ENCODE measurements at places on chromosomes 12 and 14.

DNA sequence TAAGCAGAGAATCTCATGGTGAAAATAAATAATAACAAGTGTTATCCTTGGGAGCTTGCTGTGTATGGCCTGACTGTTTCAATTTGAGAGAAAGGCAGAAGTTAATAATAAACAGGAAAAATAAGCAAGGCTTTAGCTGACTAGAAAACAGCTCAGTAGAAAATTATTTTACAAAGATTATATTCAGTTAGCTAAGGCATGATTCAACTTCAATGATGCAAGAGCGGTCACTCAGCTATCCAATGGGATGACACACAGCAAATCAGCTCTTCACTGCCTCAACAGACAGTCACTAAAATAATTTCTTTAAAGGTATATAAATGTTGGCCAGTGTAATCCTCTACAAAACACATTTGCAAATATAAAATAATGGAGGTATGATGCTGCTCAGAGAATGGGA is 18.6 kb downstream of the GSTZ1 start:
- peak; percentile 51 for DNase-seq

- no peak for DNase-seq
Observed at GRCh38 chr12:60231303-60231702, 635.5 kb downstream of the SLC16A7 start.

- no peak for DNase-seq
Observed at GRCh38 chr12:64903479-64904152, 79.2 kb downstream of the TBC1D30 start.

DNA sequence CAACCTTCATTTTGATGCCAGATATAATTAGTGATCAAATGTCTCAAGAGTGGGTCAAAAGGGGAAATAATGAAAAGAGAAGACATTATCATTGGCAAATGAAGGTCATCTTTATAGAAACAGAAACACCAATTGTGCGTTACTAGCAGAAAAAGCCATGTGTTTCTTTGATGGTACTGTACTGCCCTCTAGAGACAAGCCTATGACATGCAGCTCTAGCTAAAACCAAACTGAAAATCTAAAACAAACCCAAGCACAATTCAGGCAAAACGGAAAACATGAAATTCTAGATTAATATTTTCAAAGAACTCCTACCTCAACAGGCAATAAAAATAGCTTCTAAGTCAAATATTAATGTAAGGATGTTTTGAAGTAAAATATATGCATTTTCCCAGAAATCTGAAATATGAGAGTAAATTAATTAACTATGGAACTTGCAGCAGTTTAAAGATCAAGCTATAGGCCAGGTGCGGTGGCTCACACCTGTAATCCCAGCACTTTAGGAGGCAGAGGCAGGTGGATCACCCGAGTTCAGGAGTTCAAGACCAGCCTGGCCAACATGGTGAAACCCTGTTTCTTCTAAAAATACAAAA is 115.4 kb downstream of the KLHL28 start:
- peak; percentile 47 for DNase-seq

- no peak for DNase-seq
Observed at GRCh38 chr12:59700153-59700450, 104.3 kb downstream of the SLC16A7 start.

- DNase-seq: no peak
Observed at GRCh38 chr14:101918065-101918989, 46.0 kb upstream of the DYNC1H1 start.

- peak; percentile 59 for DNase-seq
Observed at GRCh38 chr12:52370926-52371608, 3.8 kb upstream of the KRT85 start.

DNA sequence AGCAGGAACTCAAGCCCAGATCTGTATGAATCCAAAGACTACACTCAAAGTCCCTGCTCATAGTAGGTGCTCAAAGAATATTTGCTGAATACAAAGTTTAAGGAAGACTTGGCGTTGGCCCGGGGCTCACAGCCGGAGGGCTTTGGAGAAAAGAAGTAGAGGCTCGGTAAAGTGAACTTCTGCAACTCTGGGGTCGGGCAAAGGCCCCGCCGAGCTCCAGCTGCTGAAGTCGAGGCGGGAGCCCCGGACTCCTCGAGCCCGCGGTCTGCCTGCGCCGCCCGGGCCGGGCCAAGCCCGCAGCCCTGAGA is 335 bp downstream of the GCN1 start:
- DNase-seq: peak; percentile 15

DNA sequence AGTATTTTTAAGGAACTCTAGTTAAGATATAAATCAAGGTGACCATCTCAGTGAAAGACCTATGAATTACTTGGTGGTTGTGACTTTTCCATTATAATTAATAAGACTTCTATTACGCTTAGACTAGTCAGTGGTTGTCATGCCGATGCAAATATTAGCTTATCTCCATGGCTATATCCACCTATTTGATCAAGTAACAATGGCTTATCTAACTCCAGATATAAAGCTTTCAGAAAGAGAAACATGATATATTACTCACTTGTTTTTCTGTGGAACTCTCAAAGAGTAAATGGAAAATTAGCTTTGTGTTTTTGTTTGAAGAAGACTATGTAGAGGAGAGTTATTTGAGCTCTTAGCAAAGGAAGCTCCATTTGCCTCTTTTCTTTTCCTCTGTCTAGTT is 323.8 kb upstream of the DCN start:
- DNase-seq: no peak

DNA sequence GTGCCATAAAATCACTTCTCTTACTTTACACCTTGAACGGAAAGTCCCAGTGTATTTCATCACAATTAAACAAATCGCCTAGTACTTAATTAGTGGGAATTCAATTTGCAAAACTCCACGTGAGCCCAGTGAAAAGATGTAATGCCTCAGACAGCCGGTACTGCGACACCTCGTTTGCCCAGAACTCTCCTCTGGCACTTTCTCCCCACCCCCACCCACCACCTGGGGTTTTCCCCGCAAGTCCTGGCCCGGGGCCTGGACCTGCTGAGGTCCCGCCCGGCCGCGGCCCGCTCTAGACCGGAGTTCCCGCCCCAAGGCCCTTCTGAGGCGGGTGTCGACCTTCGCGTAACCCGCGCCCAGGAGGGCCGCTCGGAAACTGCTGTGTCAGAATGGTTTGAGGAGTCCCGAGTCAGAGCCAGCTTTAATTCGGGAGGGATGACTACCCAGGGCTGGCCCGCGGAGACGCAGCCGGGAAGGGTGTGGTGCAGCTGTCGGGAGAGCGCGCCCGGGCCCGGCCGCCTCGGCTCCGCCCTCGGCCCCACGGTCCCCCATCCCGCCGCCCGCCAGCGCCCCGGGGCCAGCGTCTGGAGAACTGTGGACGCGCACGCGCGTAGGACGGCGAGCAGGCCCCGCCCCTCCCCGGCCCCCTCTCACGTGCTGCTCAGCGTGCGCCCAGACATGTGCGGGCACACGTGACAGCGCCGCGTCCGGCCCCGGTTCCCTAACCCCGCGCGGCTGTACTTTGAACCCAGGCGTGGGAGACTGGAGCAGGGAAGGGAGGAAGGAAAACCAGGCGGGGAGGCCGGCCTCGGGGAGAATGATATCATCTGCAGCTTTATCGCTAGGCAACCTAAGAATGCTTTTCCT is 10.8 kb downstream of the BHLHE41 start:
- DNase-seq: peak; percentile 92

DNA sequence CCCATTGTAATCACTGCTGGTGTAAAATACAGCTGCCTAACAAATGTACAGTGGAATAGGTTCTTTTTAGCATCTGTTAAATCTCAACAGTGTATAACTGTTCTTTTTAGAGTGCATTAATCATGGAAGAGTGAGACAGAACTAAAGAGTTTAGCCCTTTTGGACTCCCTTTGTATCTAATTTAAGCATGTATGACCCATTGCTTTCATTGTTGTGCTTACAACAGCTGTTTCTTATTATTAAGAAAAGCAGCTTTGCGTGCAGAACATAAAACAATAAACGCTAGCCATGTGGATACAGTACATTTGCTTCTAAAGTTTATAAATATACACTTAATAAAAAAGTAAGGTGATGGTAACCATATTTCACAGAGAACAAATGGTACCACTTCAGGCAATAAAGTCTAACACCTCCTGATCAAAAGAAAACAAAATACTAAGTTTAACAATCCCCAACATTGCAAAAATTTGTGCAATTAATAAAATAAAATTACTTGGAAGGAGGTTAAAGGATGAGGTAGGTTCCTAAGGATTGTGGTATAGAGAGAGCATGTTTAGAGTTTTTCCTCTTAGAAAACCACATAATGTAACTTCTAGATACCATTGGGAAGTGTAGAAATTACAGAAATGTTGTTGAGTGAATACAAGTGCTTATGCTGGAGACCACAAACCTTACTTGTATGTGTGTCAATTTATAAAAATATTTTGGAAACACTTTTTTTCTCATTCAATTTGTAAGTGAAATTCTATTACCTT is 448.7 kb downstream of the SLC6A15 start:
- peak; percentile 49 for DNase-seq

DNA sequence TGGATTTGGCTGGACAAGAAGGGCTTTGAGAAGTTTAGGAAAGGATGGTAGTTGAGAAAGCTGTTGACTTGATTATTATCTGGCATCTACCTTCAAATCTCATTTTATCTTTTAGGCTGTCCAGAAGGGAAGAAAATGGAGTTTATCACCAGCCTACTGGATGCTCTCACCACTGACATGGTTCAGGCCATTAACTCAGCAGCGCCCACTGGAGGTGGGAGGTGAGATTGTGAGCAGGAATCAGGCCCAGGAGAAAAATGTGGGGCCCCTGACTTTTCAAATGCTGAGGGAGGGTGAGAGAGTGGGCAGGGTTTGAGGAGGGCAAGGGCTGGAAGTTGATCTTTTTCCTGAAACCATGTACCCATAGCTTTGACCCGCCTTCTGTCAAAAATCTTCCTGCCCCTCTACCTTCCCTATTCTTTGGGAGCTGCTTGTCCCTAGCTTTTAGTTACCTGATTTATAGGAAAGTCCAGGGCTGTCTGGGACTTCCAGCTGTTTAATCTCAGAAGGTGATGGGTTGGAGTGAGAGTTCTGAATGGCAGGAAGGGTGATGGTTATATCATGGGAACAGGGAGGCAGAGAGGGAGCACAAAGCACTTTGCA is 134.2 kb downstream of the SMOC1 start:
- DNase-seq: peak; percentile 13

GRCh38 chr14:76773956-76774820 is 12.9 kb downstream of the VASH1 start:
- DNase-seq: no peak

- DNase-seq: no peak
Observed at GRCh38 chr14:75018694-75019093, 16.0 kb downstream of the EIF2B2 start.

GRCh38 chr12:43095669-43096280 is 456.2 kb downstream of the ADAMTS20 start:
- DNase-seq: no peak
